AG20443 (cell line): ENCODE measurements at places on chromosomes 3 and 15.

GRCh38 chr3:97485206-97485605 lies 279.4 kb upstream of the ARL6 start:
- DNase-seq: no peak

DNA sequence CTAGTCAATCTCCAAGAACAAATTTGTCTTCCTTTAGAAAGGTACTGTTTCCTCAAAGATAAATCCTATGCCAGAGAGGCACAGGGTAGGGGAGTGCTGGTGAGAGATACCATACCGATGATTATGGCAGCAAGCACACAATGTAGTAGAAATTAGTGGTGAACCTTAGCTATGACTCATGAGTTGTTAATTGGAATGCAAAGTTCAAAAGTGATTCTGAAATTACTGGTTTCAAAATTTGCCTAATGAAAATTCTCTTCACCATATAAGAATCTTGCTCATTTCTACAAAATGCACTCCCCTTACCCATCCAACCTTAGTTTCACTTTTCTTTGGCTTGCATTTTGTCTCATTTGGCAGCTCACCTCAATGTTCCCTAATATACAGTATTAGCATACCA lies 139.5 kb upstream of the SLC2A2 start:
- DNase-seq: no peak

GRCh38 chr3:189355481-189356201 lies 183.9 kb downstream of the TPRG1 start:
- DNase-seq: peak; percentile 57

DNA sequence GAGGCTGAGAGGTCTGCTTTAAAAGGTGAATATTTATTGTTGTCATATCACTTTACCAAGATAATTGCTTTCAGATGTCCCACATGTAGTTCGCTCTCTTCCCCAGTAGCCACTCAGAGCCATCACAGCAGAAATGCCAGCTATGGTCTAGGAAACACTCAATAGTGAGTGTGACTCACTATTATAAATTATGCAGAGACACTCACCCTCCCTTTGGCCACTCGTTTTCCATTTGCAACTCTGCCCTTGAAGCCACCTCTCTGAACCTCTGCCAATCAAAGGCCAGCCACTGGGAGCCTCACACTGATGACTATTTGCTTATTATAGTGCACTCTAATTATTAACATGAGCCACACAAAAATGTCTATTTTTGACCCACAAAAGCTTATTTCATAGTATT lies 328.1 kb upstream of the ATP10A start:
- DNase-seq: no peak

DNA sequence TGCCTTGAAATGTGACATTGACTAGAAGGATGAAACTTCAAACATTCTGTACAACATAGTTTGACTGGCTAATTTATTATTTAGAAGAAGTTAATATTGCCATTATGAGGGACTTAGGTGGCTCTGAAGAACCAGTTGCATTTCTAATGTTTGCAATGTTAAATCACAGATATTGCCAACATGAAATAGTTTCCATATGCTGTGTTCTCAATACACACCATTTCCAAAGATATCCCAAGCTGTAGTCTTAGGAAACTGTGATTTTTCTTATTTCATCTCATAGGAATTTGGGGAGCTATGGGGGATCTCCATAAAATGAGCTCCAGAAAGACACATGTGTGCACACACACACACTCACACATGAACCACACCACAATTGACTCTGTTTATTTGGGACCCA lies 36.3 kb downstream of the ALG1L2 start:
- no peak for DNase-seq
